ENCODE measurements at places on chromosomes 1 and 21.

DNA sequence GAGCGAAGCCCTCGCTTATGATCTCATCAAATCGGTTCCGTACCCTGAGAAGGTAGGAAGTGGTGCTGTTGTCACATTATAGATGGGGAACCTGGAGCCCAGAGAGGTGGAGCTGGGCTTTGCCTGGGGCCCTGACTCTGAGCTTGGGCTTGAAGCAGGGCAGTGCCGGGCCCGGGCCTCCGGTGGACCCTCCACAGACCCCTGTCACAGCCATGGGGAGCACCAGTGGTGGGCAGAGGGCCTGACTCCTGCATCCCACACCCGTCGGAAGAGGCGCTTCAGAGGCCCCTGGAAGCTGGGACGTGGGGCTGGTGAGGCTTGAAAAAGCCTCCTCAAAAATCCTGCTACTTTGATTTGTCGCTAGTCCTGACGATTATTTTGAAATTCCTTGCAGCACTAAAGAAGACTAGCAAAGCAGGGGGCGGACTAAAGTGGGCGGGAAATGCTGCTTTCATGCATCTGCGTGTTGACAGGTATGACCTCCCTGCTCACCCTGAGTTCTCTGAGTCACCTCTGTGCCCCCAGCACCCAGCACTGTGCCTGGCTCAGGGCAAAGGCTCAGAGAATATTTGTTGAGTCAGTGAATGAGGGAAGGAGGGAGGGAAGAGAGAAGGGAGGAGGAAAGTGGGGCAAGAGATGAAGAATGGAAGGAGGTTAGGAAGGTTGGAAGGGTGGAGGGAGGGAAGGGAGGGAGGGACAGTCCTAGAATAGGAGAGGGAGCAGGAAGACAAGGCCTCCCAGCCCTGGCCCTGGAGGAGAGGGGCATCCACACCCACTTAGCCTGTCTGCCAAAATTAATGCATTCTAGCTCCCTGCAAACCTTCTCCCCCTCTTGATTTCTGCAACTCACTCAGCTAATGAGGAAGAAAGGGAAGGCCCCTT, 262.8 kb upstream of the VAMP3 start:
- no peak for DNase-seq

DNA sequence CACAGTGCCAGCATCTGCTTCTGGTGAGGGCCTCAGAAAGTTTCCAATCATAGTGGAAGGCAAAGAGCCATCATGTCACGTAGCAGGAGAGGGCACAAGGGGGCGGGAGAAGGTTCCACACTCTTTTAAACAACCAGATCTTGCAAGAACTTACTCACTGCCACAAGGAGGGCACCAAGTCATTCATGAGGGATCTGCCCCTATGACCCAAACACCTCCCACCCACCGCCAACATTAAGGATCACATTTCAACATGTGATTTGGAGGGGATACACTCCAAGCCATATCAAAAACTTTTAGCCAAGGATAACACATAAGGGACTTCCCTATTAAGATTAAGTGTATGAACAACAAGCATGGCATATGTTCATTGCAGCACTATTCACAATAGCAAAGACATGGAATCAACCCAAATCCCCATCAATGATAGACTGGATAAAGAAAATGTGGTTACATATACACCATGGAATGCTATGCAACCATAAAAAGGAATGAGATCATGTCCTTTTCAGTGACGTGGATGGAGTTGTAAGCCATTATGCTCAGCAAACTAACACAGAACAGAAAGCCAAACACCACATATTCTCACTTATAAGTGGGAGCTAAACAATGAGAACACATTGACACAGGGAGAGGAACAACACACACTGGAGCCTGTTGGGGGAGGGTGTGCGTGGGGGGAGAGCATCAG, 19.9 kb upstream of the SLC35F3 start:
- no peak for DNase-seq

- DNase-seq = no peak
These were observed 118.1 kb downstream of the PLXNA2 start for GRCh38 chr1:208126108-208126507.

DNA sequence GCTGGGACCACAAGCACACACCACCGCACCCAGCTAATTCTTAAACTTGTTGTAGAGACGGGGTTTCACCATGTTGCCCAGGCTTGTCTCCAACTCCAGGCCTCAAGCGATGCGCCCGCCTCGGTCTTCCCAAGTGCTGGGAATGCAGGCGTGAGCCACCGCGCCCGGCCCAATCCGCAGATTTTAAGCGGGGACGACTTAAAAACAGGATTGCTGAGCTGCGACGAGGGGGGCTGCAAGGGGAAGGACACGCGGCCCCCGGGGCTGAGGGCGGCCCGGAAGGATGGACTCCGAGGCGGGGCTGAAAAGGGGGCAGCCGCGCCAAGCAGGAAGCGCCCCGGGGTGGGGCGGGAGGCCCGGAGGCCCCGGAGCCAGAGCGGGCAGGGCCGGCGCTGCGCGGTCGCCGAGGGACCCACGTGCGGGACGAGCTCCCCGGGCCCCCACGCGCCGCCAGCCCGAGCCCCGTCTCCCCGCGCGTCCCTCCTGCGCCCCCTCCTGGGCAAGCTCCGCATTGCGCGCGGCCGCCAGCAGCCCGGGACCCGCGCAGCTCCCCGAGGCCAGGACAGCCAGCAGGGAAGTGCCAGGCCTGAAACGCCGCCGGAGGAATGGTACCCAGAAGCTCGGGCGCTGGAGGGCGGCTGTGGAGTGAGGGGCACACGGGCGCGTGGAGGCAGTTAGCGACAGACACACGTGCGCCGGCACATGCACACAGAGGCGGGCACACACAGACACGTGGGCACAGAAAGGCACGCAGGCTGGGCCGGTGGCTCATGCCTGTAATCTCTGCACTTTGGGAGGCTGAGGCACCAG, 5.5 kb upstream of the PRKCZ start:
- peak; percentile 63 for DNase-seq

- DNase-seq = no peak
These were observed 39.5 kb upstream of the RGS16 start for GRCh38 chr1:182643699-182644098.

DNA sequence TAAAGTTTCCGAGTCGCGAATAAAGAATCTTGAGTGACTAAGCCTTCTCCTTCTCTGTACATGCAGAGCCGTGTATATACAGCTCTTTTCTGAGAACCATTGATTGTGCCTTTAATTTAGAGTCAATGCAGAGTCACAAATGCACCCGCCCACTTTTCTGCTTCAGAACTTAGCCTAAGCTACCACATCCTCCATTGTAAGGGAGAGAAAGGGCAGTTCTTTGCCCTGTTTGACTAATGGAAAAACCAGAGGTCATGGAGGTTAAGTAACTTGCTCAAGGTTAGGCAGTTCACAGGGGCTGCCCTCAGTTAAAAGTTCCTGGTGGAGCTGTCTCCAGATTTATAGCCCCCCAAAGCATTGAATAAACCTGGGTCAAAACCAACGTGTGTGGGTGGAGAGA, 139.6 kb downstream of the TOMM20 start:
- DNase-seq = no peak

DNA sequence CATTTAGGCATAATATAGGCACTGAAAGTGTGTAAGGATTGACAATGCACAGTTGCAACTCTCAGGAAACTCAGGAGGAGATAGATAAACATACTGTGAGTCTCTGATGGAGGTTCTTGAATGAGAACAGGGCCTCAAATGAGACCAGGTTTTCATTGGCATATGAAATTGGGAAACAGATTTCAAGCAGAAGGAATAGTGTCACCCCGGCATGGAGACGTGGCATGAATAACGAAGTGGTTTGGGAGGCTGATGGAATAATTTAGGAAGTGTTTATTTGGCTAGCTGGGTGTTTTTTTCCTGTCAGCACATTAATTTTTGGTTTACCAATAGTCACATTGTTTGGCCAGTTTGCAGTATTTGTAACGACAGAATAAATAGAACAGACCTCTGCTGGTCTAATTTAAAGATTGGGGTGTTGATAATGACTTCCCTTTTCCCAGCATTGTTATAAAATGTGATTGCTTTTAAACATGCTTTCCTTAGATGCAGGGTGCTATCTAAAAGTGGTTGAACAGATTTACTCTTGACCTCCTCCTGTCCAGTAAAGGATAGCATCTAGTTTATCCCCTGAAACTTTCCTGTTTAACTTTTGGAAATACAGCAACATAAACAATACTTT, 132.0 kb downstream of the C1orf21 start:
- DNase-seq = no peak

GRCh38 chr1:31387612-31388011, 14.7 kb upstream of the FABP3 start:
- DNase-seq = no peak

DNA sequence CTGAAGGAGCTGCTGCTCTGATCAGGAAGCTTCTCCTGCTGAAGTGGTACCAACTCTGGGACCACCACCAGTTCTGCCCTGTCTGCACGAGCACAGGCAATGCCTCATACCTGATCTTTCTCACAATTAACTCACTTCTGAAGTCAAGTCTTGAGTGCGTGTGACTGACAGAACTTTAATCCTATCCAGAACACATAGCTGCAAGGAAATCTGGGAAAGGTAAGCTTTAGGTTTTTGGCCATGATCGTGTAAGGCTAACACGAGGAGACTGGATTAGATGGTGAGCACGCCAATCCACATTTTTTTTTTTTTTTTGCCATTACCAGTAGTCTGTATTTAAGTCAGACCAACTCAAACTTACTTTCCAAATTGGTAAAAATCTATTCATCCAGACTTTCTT, 101.3 kb downstream of the GIPC2 start:
- no peak for DNase-seq

DNA sequence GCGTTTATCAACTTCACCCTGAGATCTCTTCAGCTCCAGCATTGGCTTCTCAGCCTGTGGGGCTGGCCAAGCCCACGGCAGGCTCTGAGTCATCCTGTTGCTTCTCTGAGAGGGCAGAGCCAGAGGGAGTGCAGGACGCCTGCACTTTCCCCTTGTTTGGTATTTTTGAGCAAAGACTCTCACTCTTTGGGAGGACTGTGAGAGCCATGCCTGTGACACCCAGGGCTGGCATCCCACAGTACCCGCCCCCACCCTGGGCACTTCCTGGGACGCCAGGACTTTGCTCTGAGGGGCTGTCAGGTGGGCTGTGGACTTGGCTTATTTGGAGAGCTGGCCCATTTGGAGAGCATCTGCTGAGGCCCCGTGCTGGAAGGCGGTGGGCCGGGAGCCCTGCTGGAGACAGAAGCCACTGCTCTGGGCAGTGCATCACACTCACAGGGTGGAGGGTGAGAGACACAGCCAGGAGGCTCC, 37.4 kb downstream of the VANGL1 start:
- DNase-seq = no peak

GRCh38 chr1:168218658-168219057, 7.1 kb upstream of the SFT2D2 start:
- DNase-seq = no peak

- DNase-seq = no peak
These were observed 109.9 kb downstream of the LACTBL1 start for GRCh38 chr1:22862752-22863151.

GRCh38 chr1:81525085-81525484, 275.6 kb upstream of the ADGRL2 start:
- DNase-seq = no peak

- no peak for DNase-seq
These were observed 35.8 kb downstream of the SPEN start for GRCh38 chr1:15883326-15883725.

- no peak for DNase-seq
These were observed 2.5 kb upstream of the HLX start for GRCh38 chr1:220876511-220877376.

GRCh38 chr1:41381692-41382479, 20.7 kb downstream of the FOXO6 start:
- DNase-seq = peak; percentile 33

DNA sequence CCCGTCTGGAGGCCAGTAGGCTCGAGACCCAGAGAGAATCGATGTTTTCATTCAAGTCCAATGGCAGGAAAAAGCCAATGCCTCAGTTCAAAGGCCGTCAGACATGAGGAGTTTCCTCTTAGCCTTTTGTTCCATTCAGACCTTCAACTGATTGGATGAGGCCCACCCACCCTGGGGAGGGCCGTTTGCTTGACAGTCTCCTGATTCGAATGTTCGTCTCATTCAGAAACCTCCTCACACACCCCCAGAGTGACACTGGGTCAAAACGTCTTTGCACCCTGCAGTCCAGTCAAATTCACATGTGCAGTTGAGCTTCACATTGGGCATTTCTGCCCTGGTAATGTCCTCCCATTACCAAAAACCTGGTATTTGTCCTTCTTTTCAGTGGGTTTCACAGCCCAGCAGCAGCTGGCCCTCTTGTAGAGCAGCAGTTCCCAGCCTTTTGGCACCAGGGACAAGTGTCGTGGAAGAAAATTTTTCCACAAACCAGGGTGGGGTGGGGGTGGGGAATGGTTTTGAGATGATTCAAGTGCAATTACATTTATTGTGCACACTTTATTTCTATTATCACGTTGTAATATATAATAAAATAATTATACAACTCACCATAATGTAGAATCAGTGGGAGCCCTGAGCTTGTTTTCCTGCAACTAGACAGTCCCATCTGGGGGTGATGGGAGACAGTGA, 40.1 kb downstream of the RSPH1 start:
- no peak for DNase-seq

DNA sequence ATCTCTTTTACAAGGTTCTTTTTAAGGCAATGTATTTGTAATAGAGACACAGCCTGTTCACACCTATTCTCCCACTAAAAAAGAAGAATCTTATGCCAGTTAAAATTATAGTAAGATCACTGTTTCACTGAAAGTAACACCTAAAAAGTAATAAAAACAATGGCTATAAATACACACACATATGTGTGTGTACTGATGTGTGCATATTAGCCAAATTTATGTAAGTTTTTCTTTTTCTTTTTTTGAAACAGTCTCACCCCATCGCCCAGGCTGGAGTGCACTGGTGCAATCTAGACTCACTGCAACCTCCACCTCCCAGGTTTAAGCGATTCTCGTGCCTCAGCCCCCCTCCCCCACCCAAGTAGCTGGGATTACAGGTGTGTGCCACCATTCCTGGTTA, 56.8 kb upstream of the SLC30A10 start:
- no peak for DNase-seq

DNA sequence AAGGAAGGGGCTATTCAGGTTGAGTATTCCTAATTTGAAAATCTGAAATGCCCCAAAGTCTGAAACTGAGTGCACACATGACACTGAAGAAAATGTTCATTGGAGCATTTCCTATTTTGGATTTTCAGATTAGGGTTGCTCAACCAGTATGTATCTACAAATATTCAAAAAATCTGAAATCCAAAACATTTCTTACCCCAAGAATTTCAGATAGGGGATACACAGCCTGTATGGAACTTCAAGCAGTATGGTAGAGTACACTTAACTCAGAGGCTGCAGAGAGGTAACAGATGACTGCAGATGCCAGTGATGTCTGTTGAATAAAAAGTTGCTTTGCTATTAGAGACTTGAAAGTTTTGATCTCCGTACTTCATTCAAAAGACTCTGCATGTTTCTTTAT, 19.0 kb downstream of the YTHDF2 start:
- no peak for DNase-seq

GRCh38 chr1:35656863-35657232, 15.5 kb upstream of the PSMB2 start:
- DNase-seq = no peak
